ENCODE measurements at places on chromosomes 5 and 9.

DNA sequence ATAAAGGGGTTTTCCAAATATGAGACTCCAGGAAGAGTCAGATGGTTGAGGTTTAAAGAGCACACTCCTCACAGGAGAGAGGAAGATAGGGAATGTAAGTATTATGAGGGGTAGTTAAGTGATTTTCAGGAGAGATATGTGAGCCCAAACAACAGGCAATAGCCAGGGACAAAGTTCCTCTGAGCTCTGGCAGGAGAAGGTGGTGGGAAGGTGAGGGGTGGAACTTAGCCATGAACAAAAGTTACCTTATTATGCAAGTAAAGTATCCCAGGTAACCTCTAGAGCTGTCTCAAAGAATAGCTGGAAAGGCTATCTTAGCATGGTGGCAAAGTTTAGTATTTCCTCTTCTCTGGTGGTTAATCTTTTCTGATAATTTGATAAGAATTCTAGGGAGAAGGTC is 450.5 kb upstream of the PTPRD start:
- DNase-seq = no peak

DNA sequence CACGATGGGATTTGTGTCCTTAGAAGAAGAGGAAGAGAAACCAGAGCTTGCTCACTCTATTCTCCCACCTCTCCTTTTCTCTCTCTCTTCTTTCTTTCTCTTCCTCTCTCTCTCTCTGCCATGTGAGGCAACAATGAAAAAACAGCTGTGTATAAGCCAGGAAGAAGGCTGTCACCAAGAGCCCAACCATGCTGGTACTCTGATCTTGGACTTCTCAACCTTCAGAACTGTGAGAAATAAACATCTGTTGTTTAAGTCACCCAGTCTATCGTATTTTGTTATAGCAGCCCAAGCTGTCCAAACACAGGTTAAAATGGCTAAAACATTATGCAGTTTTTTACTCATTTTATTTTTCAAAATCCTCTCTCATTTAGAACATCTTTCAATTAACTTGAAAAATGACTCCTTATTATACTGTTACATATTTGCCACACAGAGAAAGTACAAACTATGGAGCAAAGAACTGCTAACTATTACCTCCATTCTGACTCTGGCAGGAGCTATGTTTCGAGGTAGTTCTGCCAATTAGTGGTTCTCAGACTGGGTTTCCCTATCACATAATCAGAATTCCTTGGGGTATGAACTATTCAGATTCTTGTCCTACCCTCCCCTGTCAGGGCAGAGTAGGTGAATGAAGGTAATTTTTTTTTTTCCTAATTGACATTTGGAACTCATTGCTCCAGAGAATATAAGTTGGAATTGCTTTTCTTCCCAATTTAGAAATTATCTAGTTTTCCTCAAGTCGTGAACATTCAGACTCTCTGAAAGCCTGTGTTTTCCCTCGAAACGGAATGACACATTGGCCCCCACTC is 434.6 kb downstream of the ENC1 start:
- DNase-seq = peak; percentile 7

GRCh38 chr9:90095682-90096081 is 490.9 kb downstream of the GADD45G start:
- DNase-seq = no peak

DNA sequence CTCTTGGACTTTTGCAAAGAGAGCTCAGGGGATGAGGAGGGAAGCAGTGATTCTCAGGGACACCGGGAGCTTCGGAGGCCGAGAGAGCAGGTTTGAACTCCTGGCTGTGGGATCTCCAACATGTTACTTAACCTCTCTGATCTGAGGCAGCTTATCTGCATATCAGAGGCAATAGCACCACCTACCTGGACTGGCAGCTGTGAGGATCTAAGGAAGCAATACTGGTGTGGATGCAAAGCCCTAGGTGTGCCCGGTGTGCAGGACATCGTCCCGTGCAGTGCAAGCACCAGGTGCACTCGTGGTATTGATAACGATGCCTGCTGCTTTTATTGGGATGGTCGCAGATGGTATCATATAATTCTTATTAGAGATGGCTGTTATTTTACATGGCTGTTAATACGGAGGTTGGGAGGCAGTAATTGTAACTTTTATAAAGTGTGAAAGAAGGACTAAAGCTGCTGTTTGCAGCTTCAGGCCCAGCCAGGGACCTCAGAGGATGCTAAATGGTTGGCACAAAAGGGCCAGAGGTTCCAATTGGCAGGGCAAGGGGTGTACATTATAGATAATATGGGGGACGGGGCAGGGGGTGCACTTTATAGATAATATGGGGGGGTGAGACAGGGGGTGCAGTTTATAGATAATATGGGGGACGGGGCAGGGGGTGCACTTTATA is 14.9 kb downstream of the COL5A1 start:
- DNase-seq = peak; percentile 48

DNA sequence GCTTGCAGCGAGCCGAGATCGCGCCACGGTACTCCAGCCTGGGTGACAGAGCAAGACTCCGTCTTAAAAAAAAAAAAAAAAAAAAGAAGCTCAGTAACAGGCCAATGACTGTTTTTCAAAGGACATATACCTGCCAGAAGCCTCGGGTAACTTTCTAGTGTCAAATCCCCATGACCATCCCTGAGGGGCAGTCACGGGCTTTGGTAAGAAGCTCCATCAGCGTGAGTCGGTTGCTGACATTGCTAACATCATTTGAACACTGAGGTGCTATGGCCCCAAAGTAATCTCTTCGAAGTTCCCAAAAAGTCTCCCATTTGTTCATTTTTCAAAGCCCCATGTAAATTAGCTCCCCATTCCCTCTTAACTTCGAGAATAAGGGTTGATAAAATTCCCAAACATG is 11.6 kb downstream of the NAIP start:
- no peak for DNase-seq

DNA sequence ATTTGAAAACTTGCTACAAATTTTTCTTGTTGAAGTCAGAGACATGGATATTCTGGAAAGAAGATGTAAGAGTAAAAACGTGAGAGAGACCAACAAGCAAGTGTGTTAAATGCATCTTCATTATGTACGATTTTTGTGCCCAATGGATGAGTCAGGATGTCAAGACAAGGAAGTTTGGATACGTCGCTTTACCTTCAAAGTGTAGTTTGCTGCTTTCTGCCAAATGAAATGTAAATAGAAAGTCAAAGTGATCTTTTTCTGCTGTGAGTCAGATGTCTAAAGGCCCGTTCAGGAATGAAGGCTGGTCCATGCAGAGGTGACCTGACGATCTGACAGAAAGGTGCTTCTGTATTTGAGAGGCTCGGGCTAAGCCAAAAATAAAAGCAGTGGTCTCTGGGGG is 273.1 kb upstream of the PIK3R1 start:
- peak; percentile 75 for DNase-seq

DNA sequence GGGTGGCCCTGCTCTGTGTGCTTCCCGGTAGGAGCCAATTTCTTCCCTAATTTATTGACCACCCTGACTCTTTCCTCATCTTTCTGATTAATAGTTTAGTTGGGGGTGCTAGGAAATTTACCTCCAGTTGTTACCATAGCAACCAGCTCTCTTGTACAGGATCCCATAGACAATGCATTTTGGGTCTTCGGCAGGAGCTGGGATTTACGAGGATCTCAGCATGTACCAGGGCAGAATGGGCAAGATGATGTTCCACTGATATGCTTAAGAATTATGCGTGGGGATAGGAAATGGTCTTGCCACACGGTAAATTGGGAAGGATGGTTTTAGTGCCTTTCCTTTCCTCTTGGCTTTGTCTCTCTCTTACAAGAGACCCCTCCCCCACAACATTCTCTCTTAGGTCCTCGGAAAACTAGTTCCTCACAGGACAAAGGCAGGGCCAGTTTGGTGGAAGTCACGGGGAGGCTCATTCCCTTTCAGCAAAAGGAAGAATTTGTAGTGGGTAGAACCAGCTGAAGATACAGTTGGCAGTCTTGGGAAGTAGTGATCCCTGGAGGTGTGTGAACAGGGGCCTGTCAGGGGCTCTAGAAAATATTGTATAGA is 133.4 kb upstream of the SHB start:
- DNase-seq = no peak

GRCh38 chr9:93634311-93635185 is 58.2 kb downstream of the PHF2 start:
- no peak for DNase-seq

DNA sequence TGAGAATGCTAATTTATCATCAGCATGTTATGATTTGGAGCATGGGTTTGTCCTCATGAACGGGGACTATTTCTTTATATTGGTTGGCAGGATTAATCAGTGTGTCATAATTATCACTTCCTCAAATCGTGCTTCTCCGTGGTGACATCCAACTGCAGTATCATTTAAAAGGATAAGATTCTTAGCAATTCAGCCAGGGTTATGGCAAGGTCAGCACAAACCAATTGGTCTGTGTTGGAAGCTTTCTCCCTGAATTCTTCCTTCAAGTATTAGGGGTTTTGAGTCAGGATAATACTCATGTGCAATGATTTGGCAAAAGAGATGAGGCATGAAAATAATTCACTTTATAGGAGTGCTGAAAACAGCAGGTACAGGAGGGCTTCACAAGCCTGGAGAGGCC is 5.5 kb upstream of the CAMLG start:
- no peak for DNase-seq

GRCh38 chr9:136243631-136244030 is 2.0 kb downstream of the QSOX2 start:
- DNase-seq = no peak

GRCh38 chr5:139982975-139983240 is 60.2 kb downstream of the NRG2 start:
- DNase-seq = no peak

DNA sequence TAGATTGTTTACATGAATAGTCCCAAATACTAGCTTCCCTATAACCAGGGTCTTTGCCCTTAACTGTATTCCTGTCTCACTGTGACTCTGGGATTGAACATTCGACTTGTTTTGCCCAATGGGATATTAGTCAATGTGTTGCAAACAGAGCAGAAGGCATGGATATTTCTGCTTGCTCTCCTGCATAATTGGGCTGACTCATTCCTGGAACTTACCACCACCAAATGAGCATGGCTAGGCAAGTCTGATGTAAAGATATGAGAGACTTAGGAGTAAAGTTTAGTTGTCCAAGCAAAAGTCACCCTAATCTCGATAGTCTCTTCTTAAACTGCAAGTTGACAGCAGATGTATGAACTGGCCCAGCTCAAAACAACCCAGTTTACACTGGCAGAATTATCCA is 273.5 kb upstream of the CCNG1 start:
- peak; percentile 52 for DNase-seq

GRCh38 chr5:125056671-125057485 is 310.4 kb upstream of the ZNF608 start:
- DNase-seq = peak; percentile 12

- DNase-seq = no peak
These were observed 13.4 kb upstream of the ZDHHC21 start for GRCh38 chr9:14706530-14707140.

DNA sequence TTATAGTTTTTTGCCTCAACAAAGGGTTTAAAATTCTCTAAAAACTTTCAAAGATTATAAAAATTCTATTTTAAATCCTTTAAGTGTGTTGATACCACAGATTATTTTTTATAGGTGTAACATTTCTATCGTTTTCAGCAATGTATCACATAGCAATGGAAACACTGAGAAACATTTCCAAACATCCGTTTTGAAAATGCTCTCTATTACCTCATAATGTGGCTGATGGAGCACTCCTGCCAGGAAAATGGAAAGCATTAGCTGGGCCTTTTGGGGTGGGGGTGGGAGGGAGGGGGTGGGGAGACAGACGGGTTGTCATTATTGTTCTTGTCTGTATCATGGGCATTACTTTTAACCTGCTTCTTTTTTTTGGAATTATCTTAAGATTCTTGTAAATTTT is 516.5 kb downstream of the ACTL7B start:
- DNase-seq = no peak

- DNase-seq = no peak
These were observed 41.8 kb downstream of the RAPGEF1 start for GRCh38 chr9:131697908-131698617.

DNA sequence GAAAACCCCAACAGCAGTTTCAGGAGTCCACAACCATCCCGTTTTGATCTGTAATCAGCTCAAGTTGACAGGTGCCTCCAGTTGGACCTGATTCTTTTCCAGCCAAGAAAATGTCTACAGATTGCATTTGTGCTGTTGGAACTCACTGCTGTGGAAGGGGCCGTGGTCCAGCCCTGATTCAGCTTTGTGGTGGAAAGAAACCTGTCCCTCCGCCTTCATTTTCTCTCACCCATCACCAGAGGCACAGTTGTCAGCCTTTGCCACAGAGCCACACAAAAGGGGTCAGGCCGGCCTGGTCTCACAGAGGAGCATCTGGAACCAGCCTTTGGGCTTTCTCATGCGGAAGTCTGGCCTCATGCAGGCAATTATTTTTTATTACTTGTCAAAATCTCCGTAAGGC is 483.6 kb downstream of the GADD45G start:
- no peak for DNase-seq

- no peak for DNase-seq
These were observed 31.2 kb downstream of the LARP1 start for GRCh38 chr5:154786414-154786813.

- DNase-seq = no peak
These were observed 359.2 kb upstream of the ZNF462 start for GRCh38 chr9:106503759-106504158.

DNA sequence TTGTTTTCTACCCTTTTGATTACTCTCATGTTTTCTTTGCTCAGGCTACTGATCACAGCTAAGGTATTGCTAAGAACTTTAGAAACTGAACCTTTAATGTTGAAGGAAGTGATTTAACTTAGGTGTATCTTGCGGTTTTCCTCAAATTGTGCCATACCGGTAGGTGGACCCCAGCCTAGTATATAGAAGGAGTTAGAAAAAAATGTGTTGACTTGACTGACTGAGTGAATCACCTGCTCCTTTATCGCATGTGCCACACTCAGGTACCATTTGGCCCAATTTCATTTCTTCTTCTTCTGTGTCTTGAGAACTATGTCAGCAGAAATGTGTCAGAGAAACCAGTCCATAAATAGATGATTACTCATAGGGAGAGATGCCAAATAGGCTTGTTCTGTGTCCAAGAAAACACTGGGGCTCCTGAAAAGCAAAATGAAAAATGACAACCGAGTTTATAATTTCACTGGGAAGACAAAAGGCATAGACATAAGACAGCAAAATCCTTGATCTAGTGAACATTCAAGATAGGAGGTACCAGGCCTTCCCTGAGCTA is 19.4 kb downstream of the PLPPR1 start:
- peak; percentile 43 for DNase-seq

DNA sequence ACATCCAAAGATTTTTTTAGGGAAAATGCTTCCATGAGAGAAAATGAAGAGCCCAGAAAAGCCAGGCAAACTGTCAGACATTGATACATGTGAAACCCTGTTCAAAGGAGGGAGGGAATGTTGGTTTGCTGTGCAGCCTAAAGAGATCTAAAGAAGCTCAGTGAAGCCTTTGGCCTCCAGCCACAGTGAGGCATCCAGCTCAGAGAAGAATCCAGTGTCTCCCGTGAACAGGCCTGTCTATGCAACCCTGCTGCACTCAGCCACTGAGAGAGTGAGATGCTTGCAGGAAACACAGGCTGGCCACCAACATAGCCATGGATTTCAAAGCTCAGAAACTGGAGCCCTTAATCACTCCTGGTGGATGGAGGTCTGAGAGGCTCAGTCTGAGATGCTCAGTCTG is 171.4 kb upstream of the PLCXD3 start:
- no peak for DNase-seq

- no peak for DNase-seq
These were observed 533.4 kb upstream of the BRINP1 start for GRCh38 chr9:119902611-119903010.

- DNase-seq = no peak
These were observed 136.2 kb downstream of the BARX1 start for GRCh38 chr9:93818827-93819472.

Data from MCF 10A (cell line).